ENCODE measurements at places on chromosomes 1 and 21.

DNA sequence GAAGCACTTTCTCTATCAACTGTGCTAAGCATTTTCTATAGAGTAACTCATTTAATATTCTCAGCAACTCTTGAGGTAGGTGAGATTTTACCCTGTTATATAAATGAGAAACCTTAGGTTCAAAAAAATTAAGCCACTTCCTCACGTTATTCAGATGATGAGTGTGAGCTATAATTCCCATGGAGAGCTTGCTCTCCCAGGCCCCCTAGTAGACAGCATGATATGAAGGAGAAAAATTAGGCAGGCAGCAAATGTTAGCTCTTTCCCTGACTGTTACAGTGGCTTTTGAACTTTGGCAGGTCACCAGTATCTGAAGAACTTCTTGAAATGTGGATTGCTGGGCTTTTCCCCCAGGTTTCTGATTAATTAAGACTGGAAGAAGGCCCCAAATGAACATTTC, 753.1 kb downstream of the NCAM2 start:
- no peak for DNase-seq

DNA sequence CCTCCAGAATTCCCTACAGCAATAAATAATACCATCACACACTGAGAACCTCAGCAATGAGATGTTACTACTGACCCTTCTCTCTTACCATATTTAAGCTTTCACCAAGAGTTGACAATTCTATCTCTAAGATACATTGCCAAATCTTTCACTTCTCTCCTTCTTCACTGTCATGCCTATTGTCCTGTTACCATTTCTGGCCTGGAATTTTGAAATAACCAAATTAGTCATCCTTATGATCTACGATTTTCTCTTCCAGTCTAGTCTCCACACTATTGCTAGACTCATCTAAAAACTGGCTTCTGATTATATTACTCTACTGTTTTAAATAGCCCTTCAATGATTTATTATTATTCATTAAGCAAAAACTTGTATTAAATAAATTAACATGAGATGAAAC, 656.1 kb upstream of the ADGRL4 start:
- no peak for DNase-seq

GRCh38 chr1:26530895-26531598, 1.5 kb downstream of the RPS6KA1 start:
- DNase-seq = no peak

- no peak for DNase-seq
These were observed 1452.3 kb downstream of the NCAM2 start for GRCh38 chr21:22450507-22450906.

DNA sequence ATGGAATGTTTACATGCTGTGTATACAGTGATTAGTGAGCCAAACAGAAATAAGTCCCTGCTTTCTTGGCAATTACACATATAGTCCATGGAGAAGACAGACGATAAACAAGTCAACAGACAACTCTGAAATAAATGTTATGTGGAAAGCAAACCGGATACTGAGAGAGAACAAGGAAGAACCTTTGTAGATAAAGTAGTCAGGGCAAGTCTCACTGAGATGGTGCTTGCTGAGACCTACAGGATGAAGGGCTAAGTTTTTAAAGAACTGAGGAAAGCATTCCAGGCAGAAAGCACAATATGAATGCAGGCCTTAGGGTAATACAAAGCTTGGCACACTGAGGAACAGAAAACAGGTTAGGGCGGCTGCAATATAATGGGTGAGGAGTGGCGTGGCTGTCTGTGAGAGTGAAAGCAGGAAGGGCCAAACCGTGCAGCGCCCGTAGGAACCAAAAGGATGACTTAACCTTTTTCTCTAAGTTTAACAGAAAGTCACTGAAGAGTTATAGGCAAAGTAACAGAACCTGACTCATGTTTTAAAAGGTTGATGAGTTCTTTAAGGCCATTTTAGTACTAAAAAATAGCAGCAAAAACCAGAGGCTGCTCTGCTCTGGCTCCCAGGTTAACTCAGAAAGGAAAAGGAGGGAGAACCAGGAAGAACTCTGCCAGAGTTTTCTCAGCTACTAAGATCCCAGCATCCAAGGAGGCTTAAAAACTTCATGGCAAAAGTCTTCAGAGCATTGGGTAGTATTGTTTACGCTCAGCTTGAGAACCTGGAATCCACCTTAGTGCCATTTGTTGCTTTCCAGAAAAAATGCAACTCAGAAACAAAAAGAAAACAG, 8.7 kb upstream of the TTF2 start:
- DNase-seq = no peak

- no peak for DNase-seq
These were observed 30.6 kb downstream of the RGS2 start for GRCh38 chr1:192839162-192840066.

DNA sequence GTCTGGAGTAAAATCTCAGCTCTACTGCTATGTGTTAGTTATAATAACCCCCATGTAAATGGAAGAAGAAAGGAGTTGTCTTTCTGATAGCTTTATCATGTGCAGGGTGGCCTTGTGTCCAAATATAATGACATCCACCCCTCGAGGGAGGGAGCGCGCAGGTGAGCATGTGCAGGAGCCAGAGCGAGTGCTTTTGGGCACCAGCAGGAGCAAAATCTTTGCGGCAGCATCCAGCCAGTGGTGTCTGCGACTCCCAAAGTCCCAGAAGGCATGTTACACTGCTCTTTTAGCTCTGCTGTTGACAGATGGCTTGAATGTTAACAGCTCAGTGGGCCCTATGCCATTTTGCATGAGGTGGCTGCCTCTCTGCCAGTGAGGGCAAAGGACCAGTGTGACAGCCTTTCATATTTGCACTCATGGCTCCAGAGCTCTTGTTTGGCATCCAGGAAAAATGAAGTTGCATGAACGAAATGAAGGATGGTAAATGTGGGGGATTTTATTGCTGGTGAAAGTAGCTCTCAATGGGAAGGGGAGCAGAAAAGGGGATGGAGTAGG, 146.7 kb downstream of the HMCN1 start:
- DNase-seq = no peak

DNA sequence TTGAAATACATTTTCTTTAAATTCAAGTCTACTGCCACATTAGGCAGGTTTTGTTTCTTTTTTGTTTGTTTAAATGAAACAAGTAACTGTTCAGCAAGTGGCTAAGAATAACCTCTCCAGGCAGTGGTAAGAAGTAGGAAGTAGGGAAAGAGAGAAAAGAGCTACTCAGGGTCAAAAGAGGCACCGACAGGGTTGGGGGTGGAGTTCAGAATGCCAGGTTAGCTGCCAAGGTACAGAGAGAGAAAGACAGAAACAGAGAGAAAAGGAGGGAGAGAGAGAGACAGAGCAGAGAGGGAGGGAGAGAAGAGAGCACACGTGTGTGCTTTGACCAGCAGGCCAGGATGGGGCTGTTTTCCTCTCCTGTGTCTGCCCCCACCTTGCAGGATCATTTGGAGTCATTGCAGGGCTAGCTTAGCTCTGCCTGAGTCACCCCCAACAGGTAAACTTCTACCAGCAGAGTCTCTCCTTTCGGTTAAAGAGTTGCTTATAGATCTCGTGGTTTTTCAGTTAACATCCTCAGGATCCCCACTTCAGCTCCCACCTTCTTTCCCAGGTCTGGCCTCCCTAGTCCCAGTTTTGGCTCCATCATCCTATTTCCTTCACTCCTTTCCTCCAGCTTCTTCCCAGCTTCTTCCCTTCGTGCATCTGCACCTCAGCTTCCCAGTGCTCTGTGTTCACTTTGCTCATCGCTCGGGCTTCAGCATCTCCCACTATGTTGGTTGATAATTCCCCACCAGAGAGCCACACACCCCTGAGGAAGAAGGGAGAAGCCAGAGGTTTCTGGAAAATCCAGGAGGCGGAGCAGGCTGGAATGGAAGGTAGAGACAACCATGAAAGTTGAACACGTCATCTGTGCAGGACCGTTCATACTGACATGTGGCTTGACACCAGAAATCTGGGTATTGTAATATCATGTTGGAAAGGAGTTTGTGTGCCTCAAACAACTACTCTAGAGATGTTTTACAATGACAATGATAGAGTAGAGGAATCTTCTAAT, 21.8 kb upstream of the RAB4A start:
- no peak for DNase-seq

- DNase-seq = no peak
These were observed 26.8 kb downstream of the TSHB start for GRCh38 chr1:115056395-115056798.

DNA sequence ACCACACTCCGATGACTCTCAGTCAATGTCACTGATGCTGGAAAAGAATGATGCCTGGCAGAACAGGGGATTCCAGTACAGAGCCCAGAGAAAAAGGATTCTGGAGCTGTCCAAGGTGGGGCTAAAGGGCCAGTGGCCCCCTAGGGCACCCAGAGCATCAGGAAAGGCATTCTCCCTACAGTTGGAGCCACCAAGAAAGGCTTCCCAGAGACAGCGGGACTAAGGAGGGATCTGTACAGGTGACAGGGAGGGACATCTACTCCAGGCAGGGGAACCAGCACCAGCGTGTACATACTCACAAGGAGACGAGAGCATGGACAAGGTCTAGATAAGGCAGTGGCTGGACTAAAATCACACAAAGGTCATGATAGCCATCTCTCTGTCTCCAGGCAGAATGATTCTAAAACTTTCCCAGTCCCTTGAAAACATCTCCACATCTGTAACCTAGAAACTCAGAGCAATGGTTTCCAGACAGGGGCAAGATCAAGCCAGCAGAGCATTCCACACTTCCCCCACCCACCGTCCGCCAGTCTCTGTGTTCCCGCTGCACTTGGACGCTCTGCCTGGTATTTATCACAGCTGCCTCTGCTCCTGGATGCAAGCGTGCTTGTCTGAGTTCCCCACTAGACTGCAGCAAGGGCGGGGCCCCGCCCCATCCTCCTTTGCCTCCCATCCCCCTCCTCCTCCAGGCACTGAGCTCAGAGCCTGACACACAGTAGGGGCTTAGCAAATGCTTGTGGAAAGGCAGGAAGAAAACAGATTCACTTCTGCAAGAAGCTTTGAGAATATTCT, 111.6 kb upstream of the ZC3H12A start:
- no peak for DNase-seq

- DNase-seq = no peak
These were observed 168.5 kb downstream of the ACTL8 start for GRCh38 chr1:17923666-17924065.

DNA sequence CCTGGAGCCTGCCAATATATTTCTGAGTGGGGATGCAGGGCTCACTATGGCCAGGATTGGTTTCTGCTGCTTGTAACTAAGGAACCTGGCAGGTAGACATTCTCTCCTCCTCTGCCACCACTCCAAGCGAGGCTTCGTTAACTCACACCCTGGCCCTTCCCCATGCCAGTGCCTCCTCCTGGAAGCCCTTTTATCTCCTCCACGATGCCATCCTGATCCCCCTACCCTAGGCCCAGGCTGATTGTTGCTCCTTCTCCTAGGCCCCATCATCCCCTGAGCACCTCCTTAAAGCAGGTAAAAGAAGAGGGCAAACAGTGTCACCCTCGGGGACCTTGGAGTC, 118.5 kb downstream of the DMRTB1 start:
- DNase-seq = no peak

GRCh38 chr1:62306065-62306464, 13.2 kb downstream of the KANK4 start:
- DNase-seq = no peak

- no peak for DNase-seq
These were observed 73.4 kb downstream of the PLPPR5 start for GRCh38 chr1:98931128-98931835.

DNA sequence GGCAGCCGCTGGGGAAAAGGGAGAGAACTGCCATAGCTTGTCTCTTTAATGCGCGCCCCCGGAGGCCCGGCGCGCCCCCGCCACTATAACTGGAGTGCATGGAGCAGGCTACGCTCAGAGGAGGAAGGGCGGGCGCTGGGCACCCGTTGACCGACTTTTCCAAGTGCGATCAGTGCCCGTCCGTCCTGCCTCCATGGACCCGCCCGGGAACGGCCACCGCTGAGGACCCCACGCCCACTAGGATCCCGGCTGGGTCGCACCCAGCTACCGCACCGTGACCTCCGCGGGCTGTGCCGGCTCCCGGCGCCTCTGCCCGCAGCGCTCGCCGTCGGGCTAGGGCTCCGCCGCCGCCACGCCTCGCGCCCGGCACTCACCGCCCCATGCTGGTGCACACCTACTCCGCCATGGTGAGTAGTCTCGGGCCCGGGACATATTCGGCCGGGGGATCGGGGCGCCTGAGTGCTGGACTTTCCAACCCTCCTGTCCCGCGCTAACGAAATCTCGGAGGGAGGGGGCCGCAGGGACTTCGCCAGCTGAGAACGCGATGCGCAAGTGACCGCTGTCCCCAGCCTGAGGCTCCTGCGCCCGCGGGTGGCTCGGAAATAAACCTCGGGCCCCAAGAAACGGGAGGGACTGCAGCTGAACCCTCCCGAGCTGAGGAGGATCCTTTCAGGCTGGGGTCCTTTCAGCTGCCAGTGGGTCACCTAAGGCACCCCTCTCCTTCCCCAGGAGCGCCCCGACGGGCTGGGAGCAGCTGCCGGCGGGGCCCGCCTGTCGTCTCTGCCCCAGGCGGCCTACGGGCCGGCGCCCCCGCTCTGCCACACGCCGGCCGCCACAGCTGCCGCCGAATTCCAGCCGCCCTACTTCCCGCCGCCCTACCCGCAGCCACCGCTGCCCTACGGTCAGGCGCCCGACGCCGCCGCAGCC, at the start of gene TFAP2E:
TFAP2E (plus strand) TSS at position 117 of the 927 bp plus-strand sequence; CDS start at position 381, 264 bp downstream.
- no peak for DNase-seq

GRCh38 chr1:47690341-47691250, 252.8 kb downstream of the FOXD2 start:
- no peak for DNase-seq

- DNase-seq = no peak
These were observed 12.6 kb upstream of the TNFRSF14 start for GRCh38 chr1:2543543-2544092.

DNA sequence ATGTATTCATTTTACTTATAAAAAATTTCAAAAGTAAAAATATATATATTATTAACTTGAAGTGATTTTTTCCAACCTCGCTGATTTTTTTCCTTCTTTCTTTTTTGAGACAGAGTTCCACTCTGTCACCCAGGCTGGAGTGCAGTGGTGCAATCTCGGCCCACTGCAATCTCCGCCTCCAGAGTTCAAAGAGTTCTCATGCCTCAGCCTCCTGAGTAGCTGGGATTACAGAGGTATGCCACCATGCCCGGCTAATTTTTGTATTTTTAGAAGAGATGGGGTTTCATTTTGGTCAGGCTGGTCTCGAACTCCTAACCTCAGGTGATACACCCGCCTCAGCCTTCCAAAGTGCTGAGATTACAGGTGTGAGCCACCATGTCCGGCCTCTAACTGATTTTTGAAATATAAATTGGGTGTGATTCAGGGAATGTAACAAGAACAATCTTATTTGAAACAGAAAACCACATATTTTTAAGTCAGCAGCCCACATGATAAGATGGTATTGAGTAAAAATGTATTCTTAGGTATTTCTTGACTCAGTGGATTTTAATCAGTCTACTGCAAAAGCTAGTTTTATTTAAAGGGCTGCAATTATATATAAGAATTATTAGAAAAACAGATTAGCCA, 30.0 kb downstream of the ZBTB8B start:
- DNase-seq = no peak

GRCh38 chr1:2934642-2935081, 86.6 kb upstream of the ACTRT2 start:
- DNase-seq = no peak

- no peak for DNase-seq
These were observed 6.2 kb upstream of the TMEM54 start for GRCh38 chr1:32907435-32907834.

All from stimulated activated CD8-positive, alpha-beta memory T cell treated with anti-CD3 and anti-CD28 coated beads, Interleukin-4, amount 100 ng/mL, for 1 hour (primary cell).